Activated CD4-positive, alpha-beta T cell treated with anti-CD3 and anti-CD28 coated beads, Interleukin-2, amount 50 U/mL, for 48 hours (primary cell): ENCODE measurements at places on chromosomes 7 and 10.
A peak's percentile ranks its signal among the peaks of the same experiment; 100 is the strongest.

DNA sequence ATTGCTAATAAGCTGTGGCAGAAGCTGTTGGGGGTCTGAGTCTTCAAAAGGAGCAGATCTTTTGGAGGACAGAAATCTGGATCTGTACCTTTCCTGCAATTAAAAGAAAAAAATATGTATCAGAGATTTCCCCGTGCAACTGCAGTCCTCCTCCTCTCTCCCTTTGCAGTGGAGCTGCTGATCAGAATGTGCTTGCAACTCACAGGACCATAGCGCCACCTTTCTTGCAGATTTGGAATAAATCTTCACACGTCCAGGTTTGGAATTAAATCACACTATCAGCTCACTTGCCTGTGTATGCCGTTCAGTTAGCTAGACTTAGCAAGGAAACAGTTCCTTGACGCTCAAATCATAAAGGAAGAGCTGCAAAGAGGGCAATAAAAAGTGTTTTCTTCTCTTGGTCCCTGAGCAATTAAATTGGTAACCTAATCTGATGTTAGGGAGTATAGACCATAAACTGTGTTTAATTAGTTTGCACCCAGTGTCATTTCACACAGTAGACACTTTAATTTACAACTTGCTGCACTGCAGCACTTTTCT, 77.4 kb downstream of the PON1 start:
- DNase-seq: peak; percentile 8

GRCh38 chr10:78263521-78263988, 229.9 kb downstream of the RPS24 start:
- no peak for DNase-seq

DNA sequence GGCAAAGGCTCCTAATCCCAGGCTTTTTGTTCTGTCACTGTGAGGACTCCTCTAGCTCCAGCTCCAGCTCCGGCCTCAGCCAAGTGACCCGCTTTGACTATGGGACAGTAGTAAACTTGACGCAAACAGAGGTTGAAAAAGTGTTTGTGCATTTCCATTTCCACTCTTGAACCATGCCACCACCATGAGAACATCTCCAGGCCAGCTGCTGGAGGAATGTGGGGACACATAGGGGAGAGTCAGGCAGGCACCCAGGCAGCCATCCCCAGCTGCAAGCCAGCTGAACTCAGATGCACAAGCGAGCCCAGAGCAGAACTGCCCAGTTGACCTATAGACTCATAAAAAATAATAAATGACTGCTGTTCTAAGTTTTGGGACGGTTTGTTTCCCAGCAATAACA, 224.7 kb downstream of the GRID1 start:
- DNase-seq: no peak

- peak; percentile 89 for DNase-seq
Measured at GRCh38 chr10:6052247-6053221, 9.6 kb downstream of the IL2RA start.

DNA sequence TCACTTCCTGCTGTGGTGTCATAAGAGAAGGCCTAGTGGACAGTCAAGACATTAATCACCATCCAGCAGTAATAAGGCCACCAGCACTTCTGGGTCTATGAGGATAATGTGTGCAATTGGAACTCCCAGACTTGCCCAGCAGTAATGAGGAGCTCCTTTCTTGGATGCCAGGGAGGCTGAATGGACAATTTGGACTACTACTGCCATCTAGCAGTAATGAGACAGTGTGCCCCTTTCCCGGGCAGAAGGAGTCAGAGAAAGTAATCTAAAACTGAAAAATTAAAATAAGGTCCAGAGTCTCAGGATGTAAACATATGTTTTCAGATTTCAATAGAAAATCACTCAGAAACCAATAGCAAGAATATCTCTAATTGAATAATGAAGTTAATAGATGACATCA, 400.4 kb downstream of the CDC14C start:
- no peak for DNase-seq

DNA sequence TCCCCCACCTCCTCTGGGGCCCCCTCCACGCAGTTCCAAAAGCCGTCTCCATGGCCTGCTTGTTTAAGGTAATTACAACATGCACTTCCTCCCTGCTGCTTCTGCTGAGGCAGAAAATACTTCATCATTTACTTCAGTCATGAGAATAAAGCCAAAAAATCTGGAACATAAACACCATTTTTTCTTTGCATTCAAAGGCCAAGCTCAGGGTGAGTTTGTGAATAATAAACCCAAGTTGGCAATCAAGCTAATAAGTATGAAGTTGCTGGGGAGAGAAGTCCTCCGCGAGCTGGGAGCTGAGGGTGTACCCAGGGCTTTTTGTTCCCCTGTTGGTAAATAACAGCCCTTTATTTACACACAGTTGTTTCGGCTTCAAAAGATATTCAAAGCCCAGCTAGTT, 70.5 kb downstream of the FAM204A start:
- DNase-seq: no peak

GRCh38 chr7:94280851-94281250, 113.8 kb upstream of the COL1A2 start:
- no peak for DNase-seq

GRCh38 chr10:62839590-62839989, 23.4 kb upstream of the EGR2 start:
- no peak for DNase-seq

GRCh38 chr7:64885520-64886240, 17.4 kb upstream of the ZNF273 start:
- DNase-seq: no peak

DNA sequence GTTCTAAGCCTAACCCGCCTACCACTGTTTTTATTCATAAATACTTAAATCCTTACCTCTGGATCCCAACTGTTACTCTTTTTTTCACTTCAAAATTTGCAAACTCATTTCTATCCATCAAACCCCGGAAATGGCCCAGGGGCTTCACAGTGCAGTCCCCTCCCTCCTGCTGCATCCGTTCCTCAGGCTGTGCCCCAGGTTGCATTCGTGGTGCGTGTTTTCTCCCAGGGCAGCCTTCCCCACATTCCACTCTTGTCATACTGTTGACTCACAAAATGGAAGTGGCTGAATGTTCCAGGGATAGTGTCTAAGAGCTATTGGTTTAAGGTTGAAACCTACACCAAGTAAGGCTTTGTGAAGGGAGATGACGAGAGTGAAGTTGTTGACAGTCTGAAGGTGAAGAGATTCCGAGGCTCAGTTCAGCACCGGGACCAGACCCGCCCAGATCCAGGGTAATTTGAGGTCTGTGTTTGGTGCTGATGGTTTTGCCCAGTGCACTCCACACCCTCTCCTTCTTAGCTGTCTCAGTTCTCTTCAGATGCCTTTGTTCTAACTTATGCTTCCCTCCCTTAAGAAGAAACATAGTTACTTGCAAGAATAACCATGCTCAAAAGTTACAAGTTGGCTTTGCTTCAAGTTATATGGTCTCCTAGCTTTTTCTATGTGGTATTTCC, 7.7 kb downstream of the INSIG1 start:
- DNase-seq: no peak

DNA sequence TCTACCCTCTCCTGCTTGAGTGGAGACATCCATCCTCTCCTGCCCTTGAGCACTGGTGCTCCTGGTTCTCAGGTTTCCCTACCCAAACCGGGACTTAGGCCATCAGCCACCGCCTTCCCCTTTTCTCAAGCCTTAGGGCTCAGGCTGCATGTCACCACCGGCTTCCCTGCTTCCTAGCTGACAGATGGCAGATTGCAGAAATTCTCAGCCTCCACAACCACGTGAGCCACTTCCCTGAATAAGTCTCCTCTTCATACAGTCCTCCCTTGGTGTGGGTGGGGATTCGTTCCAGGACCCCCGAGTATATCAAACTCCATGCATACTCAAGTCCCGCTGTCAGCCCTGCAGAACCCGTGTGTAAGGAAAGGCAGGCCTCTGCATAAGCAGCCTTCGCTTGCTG, 203.5 kb upstream of the ZNF32 start:
- no peak for DNase-seq

DNA sequence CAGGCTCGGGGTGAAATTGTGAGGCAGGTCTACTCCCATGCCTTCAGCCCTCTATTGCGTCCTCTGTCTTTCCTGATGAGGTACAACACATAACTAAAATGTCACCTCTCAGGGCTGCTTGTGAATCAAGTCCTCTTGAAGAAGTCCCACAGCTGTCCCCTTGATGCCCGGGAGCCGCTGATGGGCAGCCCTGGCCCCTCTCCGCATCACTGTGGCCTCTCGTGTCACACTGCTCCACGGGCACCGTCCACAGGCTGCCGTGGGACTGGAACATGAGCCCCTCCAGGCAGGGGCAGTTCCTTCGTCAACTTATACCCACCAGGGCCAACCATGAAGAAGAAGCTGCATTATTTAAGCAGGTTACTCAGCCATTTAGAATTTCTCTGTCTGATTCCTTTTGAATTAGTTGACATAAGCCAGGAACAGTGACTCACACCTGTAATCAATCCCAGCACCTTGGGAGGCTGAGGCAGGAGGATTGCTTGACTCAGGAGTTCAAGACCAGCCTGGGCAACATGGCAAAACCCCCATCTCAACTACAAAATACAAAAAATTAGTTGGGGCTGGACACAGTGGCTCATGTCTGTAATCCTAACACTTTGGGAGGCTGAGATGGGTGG, 58.5 kb upstream of the UBE3C start:
- DNase-seq: no peak

GRCh38 chr10:18984531-18984930, 64.1 kb upstream of the MALRD1 start:
- no peak for DNase-seq

- DNase-seq: no peak
Measured at GRCh38 chr7:74324531-74325209, 35.5 kb downstream of the CLIP2 start.

DNA sequence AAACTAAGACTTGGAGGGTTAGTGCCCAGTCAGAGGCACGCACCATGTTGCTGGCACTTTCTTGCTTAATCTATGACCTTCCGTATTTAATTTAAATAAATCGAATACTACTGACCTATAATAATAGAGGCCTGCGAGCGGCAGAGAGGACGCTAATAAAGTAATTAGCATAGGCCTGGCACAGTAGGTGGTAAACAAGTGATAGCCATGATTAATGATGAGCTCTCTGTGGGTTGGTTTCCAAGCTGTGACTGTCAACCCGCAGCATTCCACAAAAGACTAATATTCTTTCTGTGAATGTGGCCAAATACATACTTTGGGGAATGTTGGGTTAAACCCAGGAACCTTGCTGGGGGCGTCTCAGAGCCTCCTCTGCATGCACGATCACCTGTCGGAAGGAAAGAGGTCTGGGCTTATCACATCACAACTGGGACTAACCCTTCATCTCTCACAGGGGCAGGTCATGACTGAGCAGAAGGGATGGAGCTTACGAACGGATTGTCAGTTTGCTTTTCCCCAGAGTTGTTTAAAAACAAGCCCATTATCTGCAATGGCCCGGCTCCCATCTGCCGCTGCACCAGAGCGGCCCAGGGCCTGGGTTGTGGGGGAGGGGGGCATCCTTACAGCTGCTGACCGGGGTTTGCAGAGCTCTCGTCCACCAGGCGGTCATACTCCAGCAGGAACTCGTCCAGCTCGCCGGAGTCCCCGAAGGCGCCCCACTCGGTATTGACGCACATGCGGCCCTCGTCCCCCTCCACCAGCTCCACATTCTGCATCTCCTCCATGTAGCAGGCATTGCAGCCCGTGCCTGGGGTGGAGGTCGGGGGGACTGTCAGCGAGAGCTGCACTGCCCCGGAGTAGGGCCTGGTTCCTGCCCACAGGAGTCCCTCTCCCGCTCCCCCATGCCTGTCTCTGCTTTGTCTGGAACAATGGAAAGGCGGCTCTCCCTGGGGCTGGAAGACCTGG, 6.2 kb upstream of the MYL7 start:
- no peak for DNase-seq

GRCh38 chr7:82677493-82677892, 233.9 kb upstream of the CACNA2D1 start:
- DNase-seq: peak; percentile 13

DNA sequence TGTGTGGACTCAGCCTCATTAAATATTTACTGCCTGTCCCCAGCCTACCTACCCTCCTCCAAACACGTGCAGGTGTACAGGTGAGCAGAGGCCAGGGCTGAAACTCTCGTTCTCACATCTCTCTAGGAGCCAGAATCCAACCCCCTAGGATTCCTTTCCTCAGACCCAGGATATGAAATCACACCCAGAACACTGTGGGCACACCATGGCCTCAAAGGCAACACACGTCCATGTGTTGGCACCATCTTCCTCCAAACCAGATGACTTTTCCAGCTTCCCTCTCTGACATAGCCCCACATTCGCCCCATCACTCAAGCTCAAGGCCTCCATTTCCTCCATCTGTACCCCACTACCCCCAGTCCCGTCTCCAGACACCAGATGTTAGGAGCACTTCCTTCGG, 51.8 kb upstream of the DUSP5 start:
- no peak for DNase-seq

DNA sequence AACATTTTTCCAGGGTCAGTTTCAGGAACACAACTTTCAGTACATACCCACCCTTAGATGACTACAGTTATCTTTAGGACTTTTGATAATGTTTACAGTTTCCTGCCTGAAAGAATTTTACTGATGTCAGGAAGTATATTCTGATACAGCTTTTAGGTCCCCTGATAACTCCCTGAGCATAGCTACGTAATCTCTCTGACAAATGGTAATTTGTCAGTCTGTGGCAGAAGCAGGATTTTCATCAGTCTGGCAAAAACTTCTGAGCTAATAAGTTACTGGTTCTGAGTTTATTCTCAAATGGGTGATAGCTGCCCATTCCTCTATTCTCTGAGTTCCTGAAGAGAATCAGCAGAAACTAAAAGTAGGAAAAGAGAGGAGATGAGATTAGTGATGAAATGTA, 270.1 kb upstream of the MTPN start:
- no peak for DNase-seq

- no peak for DNase-seq
Measured at GRCh38 chr7:3279147-3279818, 21.8 kb upstream of the SDK1 start.

- DNase-seq: no peak
Measured at GRCh38 chr10:60845038-60845437, 66.8 kb downstream of the CDK1 start.

DNA sequence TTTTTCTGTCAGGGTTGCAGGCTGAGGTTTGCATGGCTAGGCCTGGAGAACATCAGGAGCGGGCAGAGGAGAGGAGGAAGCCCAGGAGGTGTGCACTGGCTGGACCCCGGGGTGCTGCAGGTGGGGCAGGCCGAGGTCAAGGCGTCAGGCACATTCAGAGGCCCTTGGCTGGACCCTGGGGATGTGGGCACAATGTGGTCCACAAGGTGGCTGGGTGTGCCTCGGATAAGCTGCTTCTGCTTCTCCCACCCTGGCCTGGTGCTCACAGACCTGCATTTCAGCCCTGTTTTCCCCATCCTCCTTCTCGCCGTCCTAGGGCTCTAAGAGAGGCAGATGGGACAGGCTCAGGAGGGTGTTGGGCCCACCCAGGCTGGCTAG, 108.2 kb downstream of the ADCY1 start:
- DNase-seq: no peak

- no peak for DNase-seq
Measured at GRCh38 chr7:30475580-30475979, 3.0 kb downstream of the NOD1 start.
